ENCODE measurements at places on chromosomes 2 and 18. TPM values are rescaled to one million over a fixed set of nuclear protein-coding genes. Genes with fewer than 3 reads are reported as not detected.

The CENPA gene
- 24.2 TPM for polyA plus RNA-seq

The CAPN14 gene
- polyA plus RNA-seq = 0.15 TPM

The HOXD13 gene
- not detected for polyA plus RNA-seq

The ANKRD29 gene
- polyA plus RNA-seq = 36.6 TPM

The NOSTRIN gene
- polyA plus RNA-seq = 1.8 TPM

The SLC23A3 gene
- polyA plus RNA-seq = 0.26 TPM

The NT5C1B gene
- not detected for polyA plus RNA-seq

The SIX3 gene
- polyA plus RNA-seq = 0.21 TPM

The CRYGC gene
- not detected for polyA plus RNA-seq

The POTEE gene
- 0.79 TPM for polyA plus RNA-seq

The SNORC gene
- polyA plus RNA-seq = 1.9 TPM

The CYP27C1 gene
- polyA plus RNA-seq = 1.1 TPM

The SERPINB13 gene
- polyA plus RNA-seq = not detected

The VWA3B gene
- polyA plus RNA-seq = not detected

The IL1R2 gene
- polyA plus RNA-seq = not detected

The LYG2 gene
- 0.99 TPM for polyA plus RNA-seq

The PROKR1 gene
- 1.1 TPM for polyA plus RNA-seq

The CCDC141 gene
- polyA plus RNA-seq = 11.7 TPM

The LRRTM1 gene
- 0.47 TPM for polyA plus RNA-seq

The PPIL3 gene
- 54.0 TPM for polyA plus RNA-seq

The DCDC2C gene
- 0.50 TPM for polyA plus RNA-seq

The CERKL gene
- 0.35 TPM for polyA plus RNA-seq

The DNAH6 gene
- polyA plus RNA-seq = 0.27 TPM

The ITGA4 gene
- 1.2 TPM for polyA plus RNA-seq

The PNO1 gene
- polyA plus RNA-seq = 43.7 TPM

The MDH1B gene
- polyA plus RNA-seq = 1.8 TPM

The EVX2 gene
- polyA plus RNA-seq = not detected

The PARD6G gene
- 6.9 TPM for polyA plus RNA-seq

The CHRNG gene
- not detected for polyA plus RNA-seq

All from GM23338 (cell line).